NCI-H2171 treated with DMSO at 0.1 percent for 48 hours (cell line): ENCODE measurements at places on chromosomes 2 and 18.

GRCh38 chr2:58800881-58801280 lies 559.8 kb upstream of the FANCL start:
- DNase-seq, result no peak

DNA sequence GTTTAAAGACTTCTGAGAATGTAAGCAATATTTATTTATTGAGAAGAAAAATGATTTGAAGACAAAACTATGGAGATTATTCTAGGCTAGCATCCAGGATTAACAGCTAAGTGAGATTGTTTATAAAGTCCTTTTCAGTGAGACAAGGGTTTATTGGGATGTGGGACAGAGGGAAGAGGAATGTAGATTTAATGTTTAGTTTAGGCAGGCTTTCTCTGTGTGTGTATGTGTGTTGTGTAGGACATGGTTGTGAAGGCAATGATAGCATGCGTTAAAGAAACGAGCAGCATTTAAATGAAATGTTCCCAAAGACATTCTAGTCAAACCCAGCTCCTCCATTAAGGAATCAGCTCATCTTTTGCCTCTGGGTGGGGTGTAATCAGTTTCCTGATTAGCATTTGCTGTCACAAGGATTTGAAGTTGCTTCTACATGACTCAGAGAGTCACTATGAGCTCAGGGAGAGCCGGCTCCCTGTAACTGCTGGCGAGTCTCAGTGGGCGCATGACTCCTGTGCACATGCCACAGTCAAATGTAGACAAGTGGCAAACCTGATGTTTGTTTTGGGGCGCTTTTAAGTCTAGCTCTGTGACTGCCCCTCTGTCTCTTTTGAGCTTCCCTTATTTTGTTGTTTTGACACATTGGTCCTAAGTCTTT lies 442.2 kb upstream of the CELF4 start:
- no peak for DNase-seq

- DNase-seq, result no peak
Measured at GRCh38 chr2:25757906-25758305, 84.5 kb upstream of the DTNB start.

DNA sequence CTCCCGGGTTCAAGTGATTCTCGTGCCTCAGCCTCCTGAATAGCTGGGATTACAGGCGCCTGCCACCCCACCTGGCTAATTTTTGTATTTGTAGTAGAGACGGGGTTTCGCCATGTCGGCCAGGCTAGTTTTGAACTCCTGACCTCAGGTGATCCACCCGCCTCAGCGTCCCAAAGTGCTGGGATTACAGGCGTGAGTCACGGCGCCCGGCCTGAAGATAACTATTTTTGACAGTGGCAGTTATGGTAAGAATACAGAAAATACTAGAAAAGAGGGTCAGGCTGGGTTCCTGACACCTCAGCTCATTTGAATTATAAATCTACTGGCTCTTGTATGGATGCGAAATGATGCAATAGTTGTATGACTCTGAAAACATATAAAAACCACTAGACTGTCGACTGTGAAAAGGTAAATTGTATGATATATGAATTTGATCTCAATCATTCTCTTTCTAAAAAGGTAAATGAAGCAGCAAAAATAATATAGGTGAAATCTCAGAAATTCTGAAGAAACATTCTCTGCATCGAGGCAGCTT lies 11.1 kb upstream of the DGKD start:
- no peak for DNase-seq

- DNase-seq, result no peak
Measured at GRCh38 chr2:27799646-27800010, 28.1 kb downstream of the MRPL33 start.

DNA sequence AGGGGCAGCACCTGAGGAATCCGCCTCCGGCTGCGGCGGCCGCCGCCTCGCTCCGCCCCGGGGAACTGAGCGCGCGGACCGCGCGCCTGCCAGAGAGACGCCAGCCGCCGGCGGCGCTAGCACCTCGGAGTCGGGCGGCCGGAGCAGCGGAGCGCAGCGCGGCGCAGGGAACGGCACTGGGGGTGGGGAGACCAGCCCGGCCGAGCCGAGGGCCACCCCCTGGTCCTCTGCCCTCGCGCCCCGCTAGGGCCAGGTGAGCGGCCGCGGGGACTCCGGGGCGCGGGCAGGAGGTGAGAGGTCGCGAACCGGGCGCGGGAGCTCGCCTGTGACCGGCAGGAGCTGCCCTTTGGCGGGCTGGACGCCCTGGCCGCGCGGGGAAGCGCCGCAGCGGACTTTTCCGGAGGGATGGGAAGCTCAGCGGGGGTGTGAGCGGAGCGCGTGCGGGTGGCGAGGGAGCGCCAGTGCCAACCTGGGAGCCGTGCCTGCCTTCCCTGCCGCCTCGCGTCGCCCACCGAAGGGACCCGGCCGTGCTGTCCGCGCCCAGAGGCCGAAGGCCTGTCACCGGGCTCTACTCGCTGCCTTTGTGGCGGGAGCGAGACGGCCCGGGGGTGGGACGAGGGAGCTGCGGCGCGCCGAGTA lies at the start of gene GREB1L:
TSS of gene GREB1L (plus strand) at position 92 of the 639 bp plus-strand sequence. CDS start 141,287 bp downstream, outside the sequence.
- peak; percentile 47 for DNase-seq

DNA sequence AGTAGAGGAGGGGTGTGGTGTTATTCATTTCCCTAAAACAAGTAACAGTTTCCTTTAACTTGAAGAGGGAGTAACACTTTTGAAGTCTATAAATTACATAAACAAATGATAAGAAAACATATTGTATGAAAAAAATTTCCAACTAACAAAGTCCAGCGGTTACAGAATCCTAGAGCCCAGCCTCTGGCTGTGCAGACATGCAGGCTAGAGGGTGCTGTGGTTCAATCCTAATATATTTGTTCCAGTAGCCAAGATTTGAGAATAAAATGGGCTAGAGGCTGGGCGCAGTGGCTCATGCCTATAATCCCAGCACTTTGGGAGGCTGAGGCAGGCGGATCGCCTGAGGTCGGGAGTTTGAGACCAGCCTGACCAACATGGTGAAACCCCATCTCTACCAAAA lies 56.9 kb downstream of the WDR75 start:
- DNase-seq, result no peak

DNA sequence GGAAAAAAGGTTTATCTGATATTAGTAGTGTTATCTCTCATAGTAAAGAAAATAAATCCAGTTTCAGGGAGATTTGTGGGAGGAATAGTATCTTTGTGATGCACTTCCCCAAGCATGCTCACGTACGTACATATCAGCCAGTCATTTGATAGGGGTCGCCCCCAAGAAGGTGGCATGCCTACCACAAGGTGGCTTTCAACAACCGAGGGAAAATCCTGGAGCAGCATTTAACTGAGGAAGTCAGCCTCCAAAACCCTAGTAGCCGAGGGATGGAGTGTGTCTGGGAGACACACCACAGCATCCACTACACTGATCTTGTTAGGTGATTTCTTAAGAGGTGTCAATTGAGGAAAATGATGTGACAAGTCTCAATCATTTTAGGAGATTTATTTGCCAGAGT lies 623.9 kb downstream of the NYAP2 start:
- DNase-seq, result no peak

DNA sequence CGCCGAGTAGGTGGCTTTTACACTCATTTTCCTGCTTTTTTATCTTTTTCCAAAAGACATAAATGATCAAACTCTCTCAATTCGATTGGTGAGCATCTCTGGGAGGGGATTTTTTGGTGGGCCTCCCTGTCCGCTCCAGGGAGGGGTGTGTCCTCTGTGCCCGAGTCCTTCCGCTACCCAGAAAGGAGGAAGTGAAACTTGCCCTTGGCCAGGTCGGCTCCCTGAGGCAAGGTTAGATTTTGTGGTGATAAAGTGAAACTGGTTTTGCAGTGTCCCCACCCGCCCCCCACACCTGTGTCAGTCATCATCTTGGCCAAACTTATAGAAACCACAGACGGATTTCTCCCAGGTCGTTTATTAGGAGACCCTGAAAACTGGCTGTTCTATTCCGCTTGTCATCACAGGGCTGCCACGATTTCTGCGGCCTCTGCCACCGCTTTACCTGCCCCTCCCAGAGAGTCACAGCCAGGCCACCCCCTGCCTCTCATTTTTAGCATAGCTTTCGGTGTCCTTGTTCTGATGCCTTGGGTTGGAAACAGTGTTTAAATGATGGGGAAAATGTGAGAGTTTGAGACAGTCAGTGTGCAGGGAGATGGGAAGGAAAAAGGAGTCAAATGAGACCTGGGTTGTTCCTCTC lies 93.6 kb downstream of the SH3BP4 start:
- DNase-seq, result no peak

DNA sequence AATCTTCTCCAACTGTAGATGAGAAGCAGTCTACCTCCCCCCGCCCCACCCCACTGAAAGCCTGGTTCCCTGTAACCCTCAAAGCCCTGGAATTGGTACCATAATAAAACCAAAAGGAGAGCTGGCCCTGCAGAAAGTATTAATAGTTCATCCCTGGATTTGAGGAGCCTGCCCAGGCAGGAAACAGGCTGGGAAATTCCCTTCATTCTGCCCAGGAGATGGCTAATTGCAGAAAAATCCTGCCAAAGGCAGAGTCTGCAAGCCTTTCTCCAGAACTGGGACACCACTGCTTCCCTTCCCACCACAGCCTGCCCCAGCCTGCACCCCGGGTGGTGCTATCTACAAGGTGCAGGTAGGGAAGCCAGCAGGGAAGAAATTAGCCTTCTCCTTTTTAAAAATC lies 16.3 kb downstream of the GKN2 start:
- no peak for DNase-seq

- DNase-seq, result peak; percentile 35
Measured at GRCh38 chr2:219104107-219105035, 43.6 kb upstream of the IHH start.

- no peak for DNase-seq
Measured at GRCh38 chr18:8097927-8098326, 511.3 kb upstream of the RAB12 start.

DNA sequence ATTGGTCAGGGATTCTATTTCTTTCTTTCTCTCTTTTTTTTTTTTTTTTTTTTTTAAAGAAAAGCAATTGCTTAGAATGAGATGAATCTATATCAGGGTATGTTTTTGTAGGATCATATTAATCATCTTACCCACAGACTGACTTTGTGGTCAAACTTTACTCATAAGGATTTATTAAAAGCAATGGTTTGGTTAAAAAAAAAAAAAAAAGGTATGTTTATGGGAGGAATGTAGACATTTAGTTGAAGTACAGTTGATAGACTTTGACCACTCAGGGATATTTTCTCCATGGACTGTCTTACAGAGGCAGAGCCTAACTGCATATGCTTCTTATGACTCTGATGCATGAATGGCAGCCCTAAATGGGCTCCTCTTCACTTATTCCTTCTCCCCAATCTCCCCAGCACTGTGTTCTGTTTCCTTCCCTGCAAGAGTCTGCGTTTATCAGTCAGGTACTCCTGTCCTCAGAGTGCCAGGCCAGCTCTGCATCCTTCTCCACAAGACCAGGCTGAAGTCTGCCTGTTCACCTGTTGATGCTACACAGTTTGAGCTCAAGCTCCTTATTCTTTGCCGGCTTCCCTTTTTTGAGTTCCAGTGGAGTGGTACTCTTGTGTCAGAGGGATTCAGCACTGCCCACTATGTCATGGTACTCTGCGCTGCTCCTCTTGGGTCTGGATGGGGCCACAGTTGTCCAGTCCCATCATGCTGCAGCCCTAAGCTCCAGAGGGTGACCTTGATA lies 24.3 kb downstream of the CRIM1 start:
- no peak for DNase-seq

GRCh38 chr2:12764075-12764730 lies 47.5 kb downstream of the TRIB2 start:
- no peak for DNase-seq

DNA sequence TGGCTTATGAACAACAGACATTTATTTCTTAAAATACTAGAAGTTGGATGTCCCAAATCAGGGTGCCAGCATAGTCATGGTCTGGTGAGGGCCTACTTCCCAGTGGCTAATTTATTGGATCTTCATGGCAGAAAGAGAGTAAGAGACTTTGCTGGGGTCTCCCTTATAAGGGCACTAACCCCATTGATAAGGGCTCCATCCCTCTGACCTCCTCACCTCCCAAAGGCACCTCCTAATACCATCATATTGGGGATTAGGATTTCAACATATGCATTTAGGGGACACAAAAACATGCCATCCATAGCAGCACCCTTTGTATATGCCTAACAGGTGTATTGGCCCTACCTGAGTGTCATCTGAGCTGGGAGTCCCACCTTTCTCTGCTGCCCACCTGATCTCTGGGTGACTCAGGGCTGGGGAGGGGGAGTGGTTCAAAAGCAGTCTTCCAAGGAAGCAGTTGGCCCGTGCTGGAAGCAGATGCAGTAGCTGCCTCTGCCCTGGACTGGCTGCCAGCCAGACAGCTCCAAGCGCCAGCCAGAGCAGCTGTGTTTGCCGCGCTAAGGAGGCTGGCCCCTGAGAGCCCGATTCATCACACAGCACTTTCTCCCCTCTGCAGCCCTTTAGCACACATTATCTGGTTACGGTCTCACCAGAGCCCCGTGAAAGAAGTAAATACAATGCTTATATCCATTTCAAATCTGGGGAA lies 84.6 kb downstream of the SMAD7 start:
- peak; percentile 95 for DNase-seq

GRCh38 chr18:11251229-11251890 lies 102.0 kb upstream of the PIEZO2 start:
- DNase-seq, result no peak

- no peak for DNase-seq
Measured at GRCh38 chr2:169796441-169796840, 2.2 kb upstream of the SSB start.

DNA sequence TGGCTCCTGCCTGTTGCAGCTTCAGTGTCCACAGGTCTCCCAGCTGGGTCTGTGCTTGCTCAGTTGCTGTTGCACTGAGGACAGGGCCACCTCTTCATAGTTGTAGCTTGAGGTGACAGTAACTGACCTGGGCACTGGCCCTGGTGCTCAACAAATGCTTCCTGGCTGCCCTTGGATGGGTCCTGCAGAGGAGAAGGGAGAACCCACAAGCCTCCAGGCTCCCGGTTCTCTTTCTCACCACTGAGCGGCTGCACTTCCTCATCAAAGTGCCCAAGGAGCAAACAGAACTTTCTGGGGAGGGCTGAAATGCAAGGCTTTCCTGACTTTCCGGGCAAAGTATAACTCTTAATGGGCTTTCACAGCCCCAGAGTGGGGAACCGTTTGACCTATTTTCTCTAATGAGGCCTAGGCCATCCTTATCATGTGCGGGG lies 38.7 kb downstream of the LCT start:
- DNase-seq, result no peak
